ENCODE measurements at places on chromosomes 2 and 18.
A peak's percentile ranks its signal among the peaks of the same experiment; 100 is the strongest.

- DNase-seq = no peak
Observed at GRCh38 chr2:584863-585823, 92.1 kb downstream of the TMEM18 start.

DNA sequence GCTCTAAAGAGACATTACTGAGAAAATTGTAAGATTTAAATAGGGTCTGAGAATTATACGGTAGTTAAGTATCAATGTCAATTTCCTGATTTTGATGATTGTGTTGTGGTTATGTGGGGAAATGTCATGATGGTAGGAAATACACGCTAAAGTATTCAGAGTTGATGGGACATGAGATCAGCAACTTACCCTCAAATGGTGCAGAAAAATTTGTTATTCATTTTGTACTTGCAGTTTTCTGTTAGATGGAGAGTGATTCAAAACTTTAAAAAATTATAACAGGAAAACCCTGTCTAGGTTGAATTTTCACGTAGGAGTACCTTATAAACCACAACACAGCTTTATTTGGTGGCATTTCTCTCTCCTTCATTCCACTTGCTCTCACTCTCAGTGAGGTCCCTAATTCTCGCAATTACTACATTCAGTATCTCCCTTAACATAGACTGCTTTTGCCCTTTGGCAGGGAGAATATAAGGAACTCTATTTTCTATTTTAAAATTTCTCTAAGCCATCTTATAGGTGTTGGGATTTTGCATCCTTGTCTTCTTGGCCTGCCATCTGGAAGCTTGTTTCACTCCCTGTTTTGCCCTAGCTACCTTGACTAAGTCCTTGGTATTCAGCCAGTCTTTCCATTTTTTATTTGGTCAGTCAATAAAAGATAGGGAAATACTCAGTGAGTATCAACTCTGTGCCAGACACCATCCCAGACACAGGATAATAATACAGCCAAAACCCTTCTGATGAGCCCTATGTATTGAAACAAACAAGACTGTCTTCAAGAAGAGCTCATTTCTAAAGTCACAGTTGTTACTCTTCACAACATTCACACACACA, 550.6 kb upstream of the ACVR2A start:
- DNase-seq = no peak

DNA sequence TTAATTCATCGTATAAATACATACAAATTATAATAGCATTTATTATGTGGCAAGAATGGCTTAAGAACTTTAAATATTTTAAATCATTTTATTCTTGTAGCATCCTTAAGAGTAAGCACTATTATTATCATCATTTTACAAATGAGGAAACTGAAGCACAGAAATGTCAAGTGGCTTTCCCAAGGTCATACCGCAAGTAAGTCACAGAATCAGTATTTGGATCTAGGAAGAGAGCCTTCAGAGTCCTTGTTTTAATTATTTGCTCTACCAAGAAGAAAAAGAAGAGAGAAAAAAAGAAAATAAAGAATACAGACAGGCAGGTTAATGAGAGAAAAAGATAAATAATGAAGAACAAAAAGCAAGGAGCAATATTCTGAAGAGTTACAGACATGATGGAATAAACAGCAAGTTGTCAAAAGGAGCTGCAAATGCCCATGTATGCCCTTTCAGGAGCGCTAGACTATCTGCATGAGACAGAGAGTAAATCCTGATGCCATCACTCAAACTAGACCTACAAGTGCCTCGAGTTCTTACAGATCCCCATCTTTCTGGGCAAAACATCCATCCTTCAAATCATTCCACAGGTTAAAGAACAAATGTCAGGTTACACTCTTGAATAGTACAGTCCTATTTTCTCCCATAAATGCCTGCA, 57.8 kb upstream of the ETAA1 start:
- no peak for DNase-seq

- no peak for DNase-seq
Observed at GRCh38 chr18:59613903-59614302, 83.3 kb downstream of the CCBE1 start.

- DNase-seq = no peak
Observed at GRCh38 chr2:30886080-30886479, 78.8 kb upstream of the CAPN13 start.

DNA sequence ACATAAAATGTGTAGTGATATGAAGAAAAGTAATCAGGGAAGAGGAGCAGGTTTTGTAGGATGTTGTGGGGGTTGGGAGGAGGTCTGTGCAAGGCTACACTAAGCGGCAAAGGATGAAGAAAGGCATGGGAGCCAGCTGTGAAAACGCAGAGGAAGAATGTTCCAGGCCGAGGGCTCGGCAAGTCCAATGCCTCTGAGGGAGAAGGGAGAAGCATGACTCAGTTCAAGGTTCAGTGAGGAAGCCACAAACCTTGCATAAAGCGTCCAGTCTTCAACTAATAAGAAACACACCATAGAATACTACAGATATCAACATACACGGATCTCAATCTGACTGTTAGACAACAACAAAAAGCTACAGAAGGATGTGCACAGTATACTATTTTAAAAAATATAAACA, 16.2 kb downstream of the EPB41L3 start:
- peak; percentile 86 for DNase-seq

- DNase-seq = no peak
Observed at GRCh38 chr2:59903994-59904544, 649.4 kb downstream of the BCL11A start.

DNA sequence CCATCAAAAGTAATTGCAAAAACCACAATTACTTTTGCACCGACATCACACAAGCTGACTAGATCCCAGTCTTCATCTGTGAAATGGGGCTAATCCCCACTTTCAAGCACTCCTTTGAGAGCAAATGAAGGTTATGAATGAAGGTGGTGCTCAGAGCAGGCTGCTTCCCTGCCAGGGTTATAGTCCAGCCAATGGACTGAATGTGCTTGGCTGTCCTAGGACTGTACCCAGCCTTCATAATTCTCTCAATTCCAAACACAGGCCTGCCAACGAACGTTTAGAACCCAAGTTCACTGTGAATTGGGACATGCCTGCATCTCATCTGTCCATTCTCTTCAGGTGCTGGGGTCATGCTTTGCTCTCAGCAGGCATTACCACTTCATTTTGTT, 27.8 kb upstream of the ICOS start:
- no peak for DNase-seq

DNA sequence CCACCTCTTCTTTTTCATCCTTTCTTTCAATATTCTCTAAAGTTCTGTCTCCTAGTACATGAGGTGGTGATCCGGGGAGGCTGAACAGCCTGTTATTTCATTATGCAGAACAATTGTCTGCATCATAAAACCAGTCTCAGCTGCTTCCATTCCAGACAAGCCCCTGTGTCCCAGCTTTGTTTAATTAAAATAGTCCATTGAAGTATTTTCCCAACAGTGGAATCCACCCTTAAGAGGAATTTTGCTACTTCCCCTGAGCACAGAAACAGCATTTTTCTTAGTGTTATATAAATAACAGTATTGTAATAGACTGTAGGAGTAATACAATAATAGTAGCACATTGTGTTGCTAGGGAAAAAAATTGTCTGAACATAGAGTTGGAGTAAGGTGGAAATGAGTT, 395.4 kb upstream of the TCF4 start:
- peak; percentile 87 for DNase-seq

GRCh38 chr18:11052800-11053199, 96.6 kb downstream of the PIEZO2 start:
- DNase-seq = no peak

DNA sequence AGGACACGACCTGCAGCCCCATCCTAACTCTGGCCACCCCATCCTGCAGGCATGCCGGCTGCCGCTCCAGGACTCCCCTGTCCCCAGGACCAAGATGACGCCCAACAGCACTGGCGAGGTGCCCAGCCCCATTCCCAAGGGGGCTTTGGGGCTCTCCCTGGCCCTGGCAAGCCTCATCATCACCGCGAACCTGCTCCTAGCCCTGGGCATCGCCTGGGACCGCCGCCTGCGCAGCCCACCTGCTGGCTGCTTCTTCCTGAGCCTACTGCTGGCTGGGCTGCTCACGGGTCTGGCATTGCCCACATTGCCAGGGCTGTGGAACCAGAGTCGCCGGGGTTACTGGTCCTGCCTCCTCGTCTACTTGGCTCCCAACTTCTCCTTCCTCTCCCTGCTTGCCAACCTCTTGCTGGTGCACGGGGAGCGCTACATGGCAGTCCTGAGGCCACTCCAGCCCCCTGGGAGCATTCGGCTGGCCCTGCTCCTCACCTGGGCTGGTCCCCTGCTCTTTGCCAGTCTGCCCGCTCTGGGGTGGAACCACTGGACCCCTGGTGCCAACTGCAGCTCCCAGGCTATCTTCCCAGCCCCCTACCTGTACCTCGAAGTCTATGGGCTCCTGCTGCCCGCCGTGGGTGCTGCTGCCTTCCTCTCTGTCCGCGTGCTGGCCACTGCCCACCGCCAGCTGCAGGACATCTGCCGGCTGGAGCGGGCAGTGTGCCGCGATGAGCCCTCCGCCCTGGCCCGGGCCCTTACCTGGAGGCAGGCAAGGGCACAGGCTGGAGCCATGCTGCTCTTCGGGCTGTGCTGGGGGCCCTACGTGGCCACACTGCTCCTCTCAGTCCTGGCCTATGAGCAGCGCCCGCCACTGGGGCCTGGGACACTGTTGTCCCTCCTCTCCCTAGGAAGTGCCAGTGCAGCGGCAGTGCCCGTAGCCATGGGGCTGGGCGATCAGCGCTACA, 2.1 kb downstream of the GPBAR1 start:
- no peak for DNase-seq

- DNase-seq = no peak
Observed at GRCh38 chr2:232458051-232458660, 2.2 kb downstream of the ALPI start.

DNA sequence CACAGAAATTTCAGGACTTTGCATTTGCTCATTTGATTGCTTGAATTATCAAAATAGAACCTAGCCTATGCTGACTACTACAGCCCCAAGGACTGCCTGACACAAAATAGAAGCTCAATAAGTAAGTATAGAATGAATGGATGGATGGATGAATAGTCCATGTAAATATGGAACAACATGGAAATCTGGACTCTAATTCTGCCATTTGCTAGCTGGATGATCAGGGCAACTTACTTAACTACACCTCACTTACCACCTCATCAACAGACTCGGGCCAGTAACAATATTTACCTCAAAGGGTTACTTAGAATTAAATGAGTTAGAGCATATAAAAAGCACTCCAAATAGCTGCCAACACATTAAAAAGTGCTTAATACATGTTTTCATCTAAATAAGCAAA, 50.6 kb downstream of the NBAS start:
- DNase-seq = no peak

GRCh38 chr18:5490753-5491480, 52.9 kb downstream of the EPB41L3 start:
- no peak for DNase-seq

- DNase-seq = no peak
Observed at GRCh38 chr2:216845426-216845825, 14.4 kb downstream of the TNP1 start.

GRCh38 chr18:8501044-8501443, 108.2 kb upstream of the RAB12 start:
- DNase-seq = no peak

DNA sequence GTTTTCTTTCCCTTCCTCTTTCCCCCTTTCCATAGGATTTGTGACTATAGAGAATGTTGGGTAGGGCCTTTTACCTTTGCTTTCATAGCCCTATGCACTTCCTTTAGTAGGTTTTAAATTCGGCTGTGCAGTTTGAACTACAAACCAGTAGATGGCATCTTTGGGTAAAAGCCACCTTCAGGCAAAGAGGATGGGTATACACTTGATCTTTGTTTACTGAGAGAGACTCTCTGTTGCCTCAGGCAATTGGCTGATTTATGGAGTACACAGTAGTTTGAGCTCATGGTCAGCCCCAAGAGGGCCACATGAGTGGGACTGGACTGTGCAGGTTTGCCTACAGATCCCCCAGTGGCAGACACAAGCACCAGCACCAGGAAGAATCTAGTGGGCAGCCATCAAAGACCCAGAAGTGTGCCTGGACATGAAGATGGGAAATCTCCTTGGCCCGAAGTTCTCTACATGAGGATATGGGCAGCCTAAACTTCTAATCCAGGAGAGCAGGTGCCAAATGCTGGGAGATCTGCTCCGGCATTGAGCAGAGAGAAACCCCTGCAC, 1304.3 kb upstream of the DDX18 start:
- no peak for DNase-seq

DNA sequence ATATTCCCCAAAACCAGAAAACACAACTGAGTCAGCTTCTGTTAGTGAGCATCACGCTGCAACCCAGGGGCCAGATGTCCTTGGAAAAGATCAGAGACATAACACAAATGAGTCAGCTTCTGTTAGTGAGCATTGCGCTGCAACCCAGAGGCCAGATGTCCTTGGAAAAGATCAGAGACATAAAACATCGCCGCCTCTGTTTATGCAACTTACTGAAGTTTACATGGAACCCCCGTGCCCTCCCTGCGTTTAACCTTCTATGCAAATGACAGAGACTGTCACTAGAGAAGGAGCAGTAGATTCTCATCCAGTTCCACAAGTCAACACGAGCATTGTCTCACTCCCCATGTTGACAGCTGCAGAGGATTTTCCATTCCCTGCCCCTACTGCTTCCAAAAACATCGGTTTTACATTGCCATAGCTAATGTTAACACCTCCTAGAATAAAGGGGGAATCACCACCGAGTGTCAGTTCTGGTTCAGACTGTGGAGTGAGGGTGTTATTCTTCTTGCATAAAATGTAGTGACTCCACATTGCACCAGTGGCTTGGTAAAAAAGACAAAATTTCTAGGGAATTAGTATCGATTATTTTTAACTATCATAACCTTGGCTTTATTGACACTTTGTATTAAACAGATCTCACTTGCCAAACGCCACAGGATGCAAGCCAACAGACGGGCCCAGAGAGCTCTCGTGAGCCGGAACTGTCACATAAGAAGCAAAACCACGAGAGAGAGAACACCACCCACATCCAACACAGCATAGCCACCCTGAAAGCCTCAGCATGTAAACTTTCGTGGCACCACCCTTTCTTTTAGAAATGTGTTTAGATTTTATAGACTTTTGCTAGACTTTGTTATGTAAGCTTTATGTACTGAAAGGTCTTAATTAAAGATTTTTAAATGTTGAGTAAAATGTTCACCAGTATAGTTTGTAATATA, 87.7 kb downstream of the SH3YL1 start:
- peak; percentile 33 for DNase-seq

DNA sequence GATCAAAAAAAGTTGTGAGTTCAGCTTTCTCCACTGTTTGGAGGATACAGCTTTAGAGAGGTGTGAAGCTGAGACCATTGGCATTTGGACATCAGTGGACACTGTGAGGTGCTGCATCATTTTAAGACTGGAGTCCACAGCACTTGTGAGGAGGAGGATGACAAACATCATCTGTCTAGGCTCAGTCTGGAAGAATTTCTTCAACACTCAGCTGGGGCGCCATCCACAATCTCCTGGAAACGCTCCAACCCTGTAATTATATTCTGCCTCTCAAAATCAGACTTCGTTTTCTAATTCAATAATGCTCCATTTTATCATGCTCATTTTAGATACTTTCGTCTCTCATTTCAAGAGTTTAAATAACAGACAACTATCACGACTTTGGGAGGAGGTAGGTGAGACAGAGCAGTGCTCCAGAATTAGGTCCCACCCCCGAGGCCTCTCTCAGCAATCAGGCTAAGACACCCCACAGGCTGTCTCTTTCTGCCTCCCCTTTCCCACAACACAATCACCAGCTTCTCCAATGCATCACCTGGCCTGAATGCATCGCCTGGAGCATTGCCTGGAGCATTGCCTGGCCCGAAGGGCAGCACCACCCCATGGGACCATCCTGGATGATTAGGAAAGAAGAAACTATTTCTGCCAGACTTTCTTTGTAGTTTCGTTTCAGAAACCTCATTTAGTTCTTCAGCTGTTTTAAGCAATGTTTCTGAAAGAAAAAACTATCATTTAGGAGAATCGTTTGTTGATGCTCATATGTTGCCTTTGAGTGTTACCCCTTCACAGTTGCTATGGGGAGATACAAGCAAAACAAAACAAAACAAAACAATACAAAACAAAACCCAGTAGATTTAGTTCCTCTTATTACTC, 37.0 kb upstream of the DPP10 start:
- no peak for DNase-seq

Measured in AG10803 (cell line).